Right ventricle myocardium inferior (tissue), 1 donor: ENCODE measurements at places on chromosomes 5 and 9. TPM values are rescaled to one million over a fixed set of nuclear protein-coding genes. Genes with fewer than 3 reads are reported as not detected.

DNA sequence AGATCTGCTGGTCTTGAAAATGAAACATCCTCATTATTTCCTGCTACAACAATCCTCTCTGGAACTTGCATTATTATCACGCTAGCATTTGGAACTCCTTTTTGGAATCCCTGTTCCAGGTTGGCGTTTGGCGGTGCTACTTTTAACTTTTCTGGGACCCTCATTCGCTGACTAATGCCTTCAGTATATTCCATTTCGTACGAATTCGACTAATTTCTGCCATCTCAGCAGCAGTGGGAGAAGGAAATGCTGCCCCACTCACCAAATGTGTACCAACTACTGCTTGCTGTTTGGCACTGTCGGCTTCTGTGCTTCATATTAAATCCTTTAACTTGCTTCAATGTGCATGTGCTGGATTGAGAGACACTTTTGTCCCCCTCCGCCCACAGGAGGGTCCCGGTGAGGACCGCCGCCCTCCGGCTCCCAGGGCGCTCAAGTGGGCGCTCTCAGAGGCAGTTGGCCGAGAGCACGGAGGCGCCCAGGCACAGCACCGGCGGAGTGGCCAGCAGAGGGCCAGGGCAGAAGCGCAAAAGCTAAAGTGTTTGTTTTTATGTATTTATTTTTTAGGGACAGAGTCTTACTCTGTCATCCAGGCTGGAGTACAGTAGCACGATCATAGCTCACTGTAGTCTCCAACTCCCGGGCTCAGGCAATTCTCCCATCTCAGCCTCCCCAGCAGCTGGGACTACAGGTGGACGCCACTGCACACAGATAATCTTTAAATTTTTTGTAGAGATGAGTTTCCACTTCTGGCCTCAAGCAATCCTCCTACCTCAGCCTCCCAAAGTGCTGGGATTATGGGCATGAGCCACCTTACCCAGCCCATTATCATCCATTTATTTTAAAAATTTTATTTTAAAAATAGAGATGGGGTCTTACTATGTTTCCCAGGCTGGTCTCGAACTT lies 11.9 kb downstream of the PDE6A start:
- DNase-seq, result no peak

DNA sequence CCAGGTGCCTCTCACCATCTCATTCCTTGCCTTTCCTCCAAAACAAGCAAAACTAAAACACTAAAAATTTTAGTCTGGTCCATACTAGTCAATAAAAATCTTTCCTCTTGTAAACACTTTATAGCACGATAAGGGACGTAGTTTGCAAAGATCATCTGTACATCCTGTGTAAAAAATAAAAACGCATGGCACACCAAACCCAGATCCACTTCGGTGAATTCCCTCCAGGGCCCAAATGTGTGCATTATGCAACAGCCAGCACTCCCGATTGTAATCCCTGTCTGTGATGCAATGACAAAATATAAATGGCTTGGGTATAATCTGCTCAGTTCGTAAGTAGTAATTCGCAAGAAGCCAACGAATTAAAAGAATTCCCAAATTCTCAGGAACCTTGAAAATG lies 1.4 kb downstream of the FAM169A start:
- DNase-seq, result no peak

GRCh38 chr5:60903356-60903755 lies 41.5 kb downstream of the ERCC8 start:
- DNase-seq, result no peak

Gene PITX1
- total RNA-seq, result not detected

GRCh38 chr9:130997925-130998596 lies 10.9 kb upstream of the LAMC3 start:
- no peak for DNase-seq

Gene NFIB
- 116 TPM for total RNA-seq

- DNase-seq, result no peak
These were observed 3.2 kb upstream of the SET start for GRCh38 chr9:128685636-128686489.

- DNase-seq, result no peak
These were observed 90.5 kb upstream of the DNAH5 start for GRCh38 chr5:14034963-14035362.

Gene FBLL1
- total RNA-seq, result not detected

Gene WDR31
- total RNA-seq, result 13.0 TPM

GRCh38 chr9:119003201-119003611 lies 366.0 kb downstream of the BRINP1 start:
- no peak for DNase-seq

DNA sequence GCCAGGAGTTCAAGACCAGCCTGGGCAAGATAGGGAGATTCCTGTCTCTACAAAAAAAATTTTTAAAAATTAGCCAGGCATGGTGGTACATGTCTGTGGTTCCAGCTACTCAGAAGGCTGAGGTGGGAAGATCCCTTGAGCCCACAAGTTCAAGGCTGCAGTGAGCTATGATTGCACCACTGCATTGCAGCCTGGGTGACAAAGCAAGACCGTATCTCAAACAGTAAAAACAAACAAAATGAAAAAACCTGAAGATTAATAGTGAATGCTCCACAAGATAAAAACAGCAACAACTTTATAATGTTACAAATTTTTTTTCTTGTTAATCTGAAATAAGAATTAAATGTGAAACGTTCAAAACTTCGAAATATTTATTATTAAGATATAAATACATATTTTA lies 2.7 kb upstream of the TMEM267 start:
- DNase-seq, result no peak

Gene PCDHB1
- not detected for total RNA-seq

Gene CCDC171
- total RNA-seq, result 1.6 TPM

- DNase-seq, result no peak
These were observed 62.9 kb upstream of the BARX1 start for GRCh38 chr9:94017939-94018531.

- DNase-seq, result no peak
These were observed 530.4 kb upstream of the DAB2 start for GRCh38 chr5:39955156-39955555.

Gene ROPN1L
- not detected for total RNA-seq

- DNase-seq, result no peak
These were observed 490.7 kb upstream of the PTPRD start for GRCh38 chr9:11103525-11103924.

DNA sequence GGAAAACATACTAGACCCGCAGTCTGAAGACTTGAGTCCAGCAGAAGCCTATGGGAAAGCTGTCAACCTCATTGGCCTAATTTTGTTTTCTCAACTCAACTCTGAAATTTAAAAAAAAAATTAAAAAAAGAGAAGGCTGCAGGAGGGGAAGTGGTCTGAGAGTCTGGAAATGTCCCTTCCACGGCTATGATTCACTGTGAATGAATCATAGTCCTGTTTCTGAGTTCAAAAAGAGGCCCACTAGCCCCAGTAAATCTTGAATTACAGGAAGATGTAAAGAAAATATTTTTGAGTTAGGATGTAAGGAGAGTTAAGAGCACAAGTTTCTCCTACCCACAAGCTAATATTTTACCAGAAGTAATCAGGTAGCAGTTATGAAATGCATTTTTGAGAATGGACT lies 565.5 kb upstream of the DMAC1 start:
- DNase-seq, result no peak

GRCh38 chr5:55868846-55869245 lies 17.7 kb downstream of the IL31RA start:
- DNase-seq, result no peak

Gene FAM114A2
- total RNA-seq, result 34.9 TPM

Gene TUSC1
- 14.1 TPM for total RNA-seq

GRCh38 chr9:16970321-16970720 lies 99.9 kb upstream of the BNC2 start:
- DNase-seq, result no peak

Gene DNAH5
- total RNA-seq, result 0.19 TPM

Gene AGXT2
- total RNA-seq, result not detected

- no peak for DNase-seq
These were observed 10.4 kb upstream of the TRIM14 start for GRCh38 chr9:98129451-98129881.

DNA sequence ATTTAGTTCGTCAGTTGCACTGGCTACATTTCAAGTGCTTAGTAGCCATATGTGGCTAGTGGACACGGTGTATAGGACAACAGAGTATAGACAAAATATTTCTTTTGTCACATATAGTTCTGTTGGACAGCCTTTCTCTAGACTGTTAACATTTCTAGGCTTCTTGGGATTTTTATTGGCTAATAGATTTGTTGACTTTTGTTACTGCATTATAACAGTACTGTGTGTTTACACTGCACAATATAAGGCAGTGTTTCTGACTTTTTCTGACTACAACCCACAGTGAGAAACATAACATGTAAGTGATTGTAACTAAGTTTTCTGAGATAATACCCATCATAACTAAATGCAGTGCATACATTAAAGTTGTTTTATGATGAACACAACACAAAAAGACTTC lies 11.3 kb downstream of the FBXO38 start:
- DNase-seq, result no peak

Gene CCDC152
- total RNA-seq, result 1.4 TPM

DNA sequence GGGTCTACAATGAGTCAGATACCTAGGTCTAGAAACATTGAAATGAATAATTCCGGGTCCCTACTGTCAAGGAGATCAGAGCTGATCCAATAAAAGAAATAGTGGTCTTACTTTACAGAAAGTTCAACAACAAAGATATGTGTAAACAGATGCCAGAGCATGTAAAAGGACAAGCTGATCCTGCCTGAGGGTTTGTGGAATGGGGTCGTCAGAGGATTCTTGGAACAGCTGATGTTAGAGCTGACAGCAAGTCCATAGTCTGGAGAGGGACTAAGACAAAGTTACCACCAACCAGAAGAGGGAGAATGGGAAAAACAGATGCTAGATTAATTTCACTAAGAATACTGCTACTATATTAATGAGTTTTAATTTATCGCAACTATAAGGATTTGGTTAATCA lies 71.5 kb downstream of the FREM1 start:
- DNase-seq, result no peak

Gene IFNA2
- total RNA-seq, result not detected

DNA sequence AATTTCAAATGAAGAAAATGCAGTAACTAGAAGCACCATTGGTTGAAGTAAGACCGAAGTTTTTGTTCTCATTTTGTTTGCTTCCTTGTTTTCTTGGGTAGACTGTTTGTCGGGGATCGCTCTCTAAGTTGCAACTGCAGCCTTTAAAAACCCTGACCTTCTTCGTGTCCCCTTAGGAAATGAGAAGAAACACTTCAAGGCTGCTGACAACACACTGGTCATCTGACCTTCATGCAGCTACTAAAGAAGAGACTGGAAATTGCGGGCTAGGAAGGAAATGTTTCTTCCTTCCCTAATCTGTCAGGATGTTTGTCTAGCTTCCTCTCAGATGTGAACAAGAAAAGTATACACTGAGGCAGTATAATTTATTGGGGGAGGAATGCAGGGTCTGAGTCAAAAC lies 50.7 kb upstream of the CHSY3 start:
- DNase-seq, result no peak

Gene SHISAL2B
- total RNA-seq, result not detected

GRCh38 chr9:89969156-89969675 lies 364.4 kb downstream of the GADD45G start:
- no peak for DNase-seq

GRCh38 chr9:136683755-136684154 lies 3.5 kb downstream of the AGPAT2 start:
- no peak for DNase-seq

Gene GGTA1
- total RNA-seq, result 27.9 TPM

GRCh38 chr9:125260561-125260960 lies 1.1 kb upstream of the GAPVD1 start:
- no peak for DNase-seq

GRCh38 chr9:37407468-37407867 lies 15.0 kb upstream of the GRHPR start:
- no peak for DNase-seq

DNA sequence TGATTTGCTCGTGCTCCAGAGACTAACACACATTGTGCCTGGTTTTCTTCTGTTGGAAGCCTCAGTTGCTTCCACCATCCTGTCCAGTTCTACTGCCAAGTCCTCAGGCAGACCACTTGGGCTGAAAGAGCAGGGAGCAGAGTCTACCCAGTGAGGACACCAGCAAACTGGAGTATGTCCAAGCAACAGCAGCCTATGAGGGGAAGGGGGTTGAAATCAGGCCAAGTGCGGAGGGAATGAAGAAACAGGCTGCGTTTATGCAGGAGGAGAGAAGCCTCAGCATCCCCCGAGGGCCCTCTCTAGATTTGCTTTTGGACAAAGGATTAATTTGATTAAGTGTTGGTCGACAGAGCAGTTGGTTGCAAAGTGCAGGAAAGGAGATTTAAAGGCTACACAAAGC lies 14.5 kb downstream of the DOCK2 start:
- no peak for DNase-seq

Gene TNPO1
- total RNA-seq, result 66.8 TPM

Gene SPATA31E1
- not detected for total RNA-seq

GRCh38 chr5:7606840-7607465 lies 211.0 kb downstream of the ADCY2 start:
- DNase-seq, result no peak

- DNase-seq, result no peak
These were observed 23.4 kb upstream of the ARAP3 start for GRCh38 chr5:141705469-141705868.

Gene PIP5KL1
- not detected for total RNA-seq

GRCh38 chr5:143968071-143968878 lies 156.3 kb downstream of the HMHB1 start:
- no peak for DNase-seq

DNA sequence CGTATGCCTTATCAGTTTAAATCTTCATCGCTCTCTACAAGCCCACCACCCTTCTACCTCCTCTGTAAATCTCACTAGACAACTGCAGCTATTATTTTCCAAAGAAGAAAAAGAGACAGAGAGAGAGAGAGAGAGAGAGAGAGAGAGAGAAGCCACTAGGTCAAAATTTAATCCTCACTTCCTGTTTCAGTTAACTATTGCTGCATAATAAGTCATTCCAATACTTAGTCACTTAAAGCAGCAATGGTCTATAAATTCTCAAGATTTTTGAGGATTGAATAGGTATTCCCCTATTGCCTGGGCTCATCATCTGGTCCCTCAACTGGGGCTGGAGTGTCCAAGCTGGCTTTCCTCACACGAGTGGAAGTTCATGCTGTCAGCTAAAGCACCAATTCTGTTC lies 68.8 kb downstream of the ITGA1 start:
- no peak for DNase-seq

Gene NME5
- total RNA-seq, result 3.9 TPM

Gene RCL1
- 5.0 TPM for total RNA-seq

GRCh38 chr9:22131817-22132216 lies 122.7 kb upstream of the CDKN2B start:
- DNase-seq, result no peak

Gene MLANA
- total RNA-seq, result not detected

Gene SURF4
- total RNA-seq, result 68.4 TPM

DNA sequence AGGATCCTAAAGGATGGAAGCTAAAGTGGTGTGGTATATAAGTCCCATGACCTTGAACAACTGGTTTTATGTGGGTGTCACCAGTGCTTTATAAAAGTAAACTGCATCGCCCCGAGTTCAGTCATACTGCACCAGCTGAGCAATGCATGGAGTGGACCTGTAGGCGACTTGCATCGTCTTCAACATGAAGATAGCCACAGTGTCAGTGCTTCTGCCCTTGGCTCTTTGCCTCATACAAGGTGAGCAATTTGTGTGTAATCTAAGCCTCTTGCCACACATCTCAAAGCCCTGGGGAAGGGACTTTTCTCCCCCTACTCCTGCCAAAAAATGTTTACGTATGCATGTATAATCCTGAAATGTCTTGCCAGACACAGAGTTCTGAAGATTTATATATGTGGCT lies at the start of gene SPINK5:
Gene SPINK5 (plus strand): TSS at position 120 of the 400 bp plus-strand sequence. CDS start 65 bp downstream, at position 185.
- DNase-seq, result no peak
